CD4-positive, alpha-beta T cell treated with Interleukin-6 for 4 hours (primary cell): ENCODE measurements at places on chromosomes 2 and 18.

- DNase-seq: no peak
Observed at GRCh38 chr2:86020984-86021383, 84.7 kb downstream of the POLR1A start.

- DNase-seq: no peak
Observed at GRCh38 chr2:141555876-141556470, 574.8 kb downstream of the LRP1B start.

- no peak for DNase-seq
Observed at GRCh38 chr2:207044379-207045362, 105.4 kb downstream of the CPO start.

- no peak for DNase-seq
Observed at GRCh38 chr18:57843386-57843785, 40.3 kb upstream of the ATP8B1 start.

DNA sequence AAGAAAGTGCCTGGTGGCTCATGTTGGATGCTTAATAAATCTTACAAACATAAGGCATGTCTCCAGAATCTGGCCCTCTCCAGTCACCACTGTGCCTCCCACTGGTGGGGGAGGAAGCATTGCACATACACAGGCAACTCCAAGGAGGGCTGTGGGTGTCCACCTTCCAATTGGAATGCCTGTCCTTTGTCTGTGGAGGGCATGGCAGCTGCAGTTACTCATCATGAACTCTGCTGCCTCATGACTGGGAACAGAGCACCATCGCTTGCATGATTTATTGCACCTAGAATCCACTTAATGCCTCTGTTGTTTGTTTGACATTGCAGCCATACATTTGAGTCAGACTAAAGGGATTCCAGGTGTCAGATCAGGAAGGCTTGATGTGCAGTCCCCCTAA lies 278.9 kb downstream of the PRKCE start:
- DNase-seq: no peak

GRCh38 chr18:50011813-50012435 lies 183.0 kb downstream of the MYO5B start:
- DNase-seq: no peak
